Right lung (tissue), 10 donors: ENCODE measurements at places on chromosomes 6 and 20. TPM values are rescaled to one million over a fixed set of nuclear protein-coding genes. Genes with fewer than 3 reads are reported as not detected.

The ADGRB3 gene
- 21.3 TPM for polyA plus RNA-seq

The LINC00237 gene
- not detected for polyA plus RNA-seq

The GTSF1L gene
- not detected for polyA plus RNA-seq

- peak; percentile 74 for DNase-seq
These were observed 1.3 kb downstream of the CEP85L start for GRCh38 chr6:118649918-118650581.

GRCh38 chr6:166955865-166956443 is 396 bp downstream of the RNASET2 start:
- no peak for DNase-seq

The TREML1 gene
- polyA plus RNA-seq, result 2.4 TPM

- DNase-seq, result no peak
These were observed 38.8 kb downstream of the CITED2 start for GRCh38 chr6:139335447-139336210.

The DSP gene
- 38.9 TPM for polyA plus RNA-seq

DNA sequence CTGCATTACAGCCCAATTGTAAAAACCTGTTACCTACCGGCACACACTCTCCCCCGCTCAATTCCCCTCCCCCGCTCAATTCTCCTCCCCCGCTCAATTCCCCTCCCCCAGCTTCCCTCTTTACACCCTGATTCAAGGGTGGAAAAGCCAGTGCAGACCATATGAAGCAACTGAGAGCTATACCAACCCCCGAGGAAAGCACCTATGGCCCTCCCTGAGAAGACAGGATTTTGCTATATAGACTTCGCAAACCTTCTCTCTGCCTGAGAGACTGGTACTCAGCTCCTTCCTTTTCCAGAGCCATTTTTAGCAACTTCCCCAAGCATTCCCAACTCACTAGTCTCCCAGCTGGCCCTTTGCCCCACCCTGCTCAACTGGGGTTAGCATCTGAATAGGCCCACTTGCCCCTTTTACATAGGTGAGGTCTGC is 7.6 kb downstream of the GNAS-AS1 start:
- no peak for DNase-seq

DNA sequence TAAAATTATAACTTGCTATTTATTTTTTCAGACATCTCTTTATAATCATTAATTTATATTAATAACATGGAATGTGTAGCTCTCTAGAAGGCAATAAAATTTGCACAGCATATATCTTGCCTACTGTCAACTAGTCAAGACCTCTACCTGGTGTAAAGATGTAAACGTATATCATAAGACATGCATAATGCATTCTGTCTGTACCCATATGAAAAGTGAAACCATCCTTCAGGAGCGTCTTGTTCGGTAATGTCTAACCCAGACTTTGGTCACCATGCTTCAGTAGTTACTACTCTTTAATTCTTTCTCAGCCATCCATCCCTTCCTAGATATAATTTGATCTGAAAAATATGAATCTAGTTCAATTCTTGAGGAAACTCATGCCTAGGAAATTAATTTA is 21.0 kb downstream of the CEP43 start:
- DNase-seq, result no peak

DNA sequence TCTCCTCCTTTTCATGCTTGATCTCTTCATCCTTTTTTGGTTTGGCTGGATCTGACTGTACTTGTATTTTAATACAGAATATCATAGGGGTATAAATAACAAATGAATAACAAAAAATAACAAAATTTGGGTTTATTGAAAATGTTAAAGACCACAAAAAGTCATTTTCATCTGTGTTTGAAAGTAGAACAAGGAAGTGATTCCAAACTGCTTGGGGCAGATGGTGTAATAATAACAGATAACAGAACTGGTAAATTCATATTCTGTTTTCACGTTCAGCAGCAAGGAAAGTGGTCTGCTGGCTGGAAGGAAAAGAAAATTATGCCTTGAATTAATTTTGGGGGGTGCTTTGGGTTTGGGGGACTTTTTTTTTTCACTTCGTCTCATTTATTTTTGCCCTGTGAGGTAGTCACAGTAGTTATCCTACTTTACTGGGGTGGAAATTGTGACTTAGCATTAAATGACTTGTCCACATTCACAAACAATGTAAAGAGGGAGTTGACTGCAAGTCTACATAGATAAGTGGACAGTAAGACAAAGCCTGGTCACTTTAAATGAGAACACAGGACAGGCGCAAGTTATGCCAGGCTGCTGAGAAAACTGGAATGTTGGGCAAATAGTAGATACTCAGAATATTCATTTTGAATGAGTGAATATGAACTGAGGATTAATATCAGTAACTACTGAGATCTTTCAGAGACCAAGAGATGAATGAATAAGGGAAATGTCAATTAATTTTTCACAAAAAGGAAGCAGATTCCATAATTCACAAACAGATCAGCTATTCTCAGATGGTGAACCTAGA is 193.9 kb upstream of the CITED2 start:
- no peak for DNase-seq

DNA sequence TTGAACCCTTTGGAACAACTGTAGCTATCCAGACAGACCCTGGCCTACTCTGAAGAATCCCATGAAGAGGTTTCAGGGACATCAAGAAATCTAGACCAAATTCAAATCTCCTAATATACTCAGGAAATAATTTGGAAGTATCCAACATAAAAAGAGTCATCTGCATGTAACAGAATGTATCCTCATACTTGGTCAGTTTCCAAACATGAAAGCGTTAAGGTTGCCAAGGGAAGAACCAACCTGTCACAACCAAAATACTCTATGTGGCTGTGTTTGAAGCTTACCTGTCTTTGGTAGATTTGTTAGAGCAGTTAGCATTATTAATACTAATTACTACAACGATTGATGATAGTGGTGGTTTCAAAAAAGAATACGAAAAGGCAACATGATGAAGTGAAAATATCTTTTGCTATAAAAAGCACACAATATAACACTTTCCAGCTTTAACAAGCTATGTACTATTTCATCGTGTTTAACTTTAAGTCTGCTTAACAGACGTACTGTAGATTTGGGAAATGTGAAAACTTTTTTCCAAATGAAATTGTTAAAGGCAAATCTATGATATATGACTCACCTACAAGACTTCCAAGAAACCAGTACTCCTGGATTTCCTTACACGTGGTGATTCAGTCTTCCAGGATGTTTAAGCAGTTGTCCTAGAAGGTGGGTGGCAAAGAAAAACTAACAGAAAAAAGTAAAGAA is 46.6 kb upstream of the ENPP1 start:
- DNase-seq, result no peak
